A172 (cell line): ENCODE measurements at places on chromosomes 1 and 21. TPM values are rescaled to one million over a fixed set of nuclear protein-coding genes. Genes with fewer than 3 reads are reported as not detected.
A peak's percentile ranks its signal among the peaks of the same experiment; 100 is the strongest.

- no peak for DNase-seq
Measured at GRCh38 chr21:16020878-16021277, 291.1 kb downstream of the USP25 start.

DNA sequence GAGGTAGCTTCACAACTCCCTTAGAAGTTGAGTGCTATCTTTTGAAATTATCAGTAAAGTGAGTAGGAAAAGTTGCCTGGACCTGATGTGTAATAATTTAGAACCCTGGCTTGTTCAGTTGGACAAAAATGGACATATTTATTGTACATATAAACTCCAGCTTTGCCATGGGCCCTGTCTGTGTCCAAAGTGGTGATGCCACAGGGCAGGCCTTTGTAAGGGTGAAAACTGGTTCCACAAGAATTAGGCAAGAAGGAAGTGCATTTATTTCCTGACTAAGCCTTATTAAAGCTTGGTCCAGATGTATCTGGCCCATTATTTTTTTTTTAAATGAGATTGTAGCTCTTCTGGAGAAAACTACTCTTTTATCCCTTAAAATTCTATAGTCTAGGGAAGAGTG is 47.9 kb downstream of the MACO1 start:
- DNase-seq, result no peak

DNA sequence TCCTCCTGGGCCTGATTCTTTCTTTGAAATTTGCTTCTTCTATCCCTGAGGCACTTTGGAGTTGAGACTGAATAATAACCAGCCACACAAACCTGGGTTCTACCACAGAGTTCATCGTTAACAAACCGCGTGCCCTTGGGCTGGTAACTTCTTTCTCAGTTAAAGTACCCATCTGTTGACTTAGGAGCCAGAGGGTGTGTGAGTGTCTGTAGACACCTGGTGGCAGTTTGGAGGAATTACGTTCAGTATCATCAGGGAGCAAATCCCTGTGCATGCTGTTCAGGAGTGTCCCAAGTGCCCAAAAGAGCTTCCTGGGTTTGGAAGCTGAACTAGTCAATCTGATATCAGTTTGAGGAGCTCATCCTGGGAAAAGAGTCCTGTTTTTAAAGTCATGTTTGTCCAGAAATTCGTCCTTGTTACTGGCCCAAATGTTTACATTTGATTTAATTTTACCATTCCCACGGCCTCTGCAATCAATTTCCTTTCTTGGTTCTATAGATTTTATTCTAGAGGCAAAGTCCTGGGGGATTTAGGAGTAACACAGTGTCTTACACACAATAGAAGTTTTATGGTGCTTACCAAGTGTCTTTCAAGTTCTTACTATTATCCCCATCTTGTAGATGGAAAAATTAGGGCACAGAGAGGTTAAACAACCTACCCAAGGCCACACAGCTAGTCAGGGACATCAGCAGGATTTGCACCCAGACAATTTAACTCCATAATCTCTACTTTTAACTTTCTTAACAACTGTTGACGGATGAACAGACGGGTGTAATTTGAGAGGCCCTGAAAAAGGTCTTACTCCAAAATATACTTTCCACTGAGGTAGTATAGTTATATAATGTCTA is 26.7 kb upstream of the RPTN start:
- DNase-seq, result peak; percentile 80

GRCh38 chr1:51093581-51093980 is 8.4 kb upstream of the C1orf185 start:
- DNase-seq, result no peak

Gene ST6GALNAC3
- total RNA-seq, result 1.8 and 1.9 TPM in 2 replicates

Gene SYT14
- total RNA-seq, result 11.7 and 11.8 TPM in 2 replicates

Gene ZNF593OS
- not detected in 2 replicates for total RNA-seq

DNA sequence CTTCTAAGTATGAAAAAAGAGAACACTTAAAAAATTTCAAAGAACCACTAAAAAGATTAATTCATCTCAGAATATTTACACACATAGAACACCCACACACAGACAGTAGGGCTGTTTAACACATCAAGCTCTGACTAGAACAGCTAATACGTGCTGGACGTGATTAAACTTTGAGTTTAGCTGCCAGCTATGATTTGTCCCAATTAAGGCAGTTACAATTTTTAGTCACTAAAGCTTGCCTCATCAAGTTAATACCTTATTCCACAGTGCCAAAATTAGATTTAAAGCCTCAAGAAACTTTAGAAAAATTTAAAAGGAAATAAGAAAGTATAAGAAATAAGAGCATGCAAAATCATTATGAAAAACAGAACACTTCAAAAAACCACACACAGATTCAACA is 18.9 kb downstream of the SLC16A1 start:
- no peak for DNase-seq

Gene KRTAP10-1
- total RNA-seq, result not detected in 2 replicates

Gene S100A7A
- not detected in 2 replicates for total RNA-seq

- peak; percentile 45 for DNase-seq
Measured at GRCh38 chr1:226624526-226624925, 76.0 kb downstream of the STUM start.

Gene KRTAP10-9
- total RNA-seq, result not detected in 2 replicates

DNA sequence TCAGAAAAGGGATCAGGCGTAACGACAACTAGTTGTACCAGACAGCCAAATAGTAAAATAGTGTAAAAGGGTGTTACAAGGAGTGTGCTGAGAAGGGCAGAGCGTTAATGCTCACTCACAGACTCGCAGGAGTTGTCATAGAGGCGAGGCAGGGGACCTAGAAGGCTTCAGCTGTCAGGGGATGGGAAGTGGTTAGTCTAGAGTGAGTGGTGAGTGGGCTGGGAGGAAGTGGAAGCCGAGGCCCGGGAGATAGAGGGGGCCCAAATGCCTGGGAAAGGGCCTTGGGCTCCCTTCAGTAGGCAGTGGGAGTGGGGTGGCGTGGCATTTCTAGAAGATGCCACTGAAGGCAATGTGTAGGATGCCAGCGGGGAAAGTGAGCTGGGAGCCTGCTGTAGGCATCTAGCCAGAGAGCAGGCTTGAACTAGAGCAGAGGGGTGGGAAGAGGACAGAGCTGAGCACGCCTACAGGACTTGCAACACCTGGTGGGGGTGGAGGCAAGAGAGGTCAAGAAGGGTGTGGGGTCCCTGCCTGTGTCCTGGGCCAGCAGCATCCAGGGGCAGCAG is 10.3 kb downstream of the SLC6A17 start:
- no peak for DNase-seq

- DNase-seq, result no peak
Measured at GRCh38 chr1:205794011-205794730, 18.8 kb downstream of the SLC41A1 start.

Gene NT5C1A
- not detected in 2 replicates for total RNA-seq

DNA sequence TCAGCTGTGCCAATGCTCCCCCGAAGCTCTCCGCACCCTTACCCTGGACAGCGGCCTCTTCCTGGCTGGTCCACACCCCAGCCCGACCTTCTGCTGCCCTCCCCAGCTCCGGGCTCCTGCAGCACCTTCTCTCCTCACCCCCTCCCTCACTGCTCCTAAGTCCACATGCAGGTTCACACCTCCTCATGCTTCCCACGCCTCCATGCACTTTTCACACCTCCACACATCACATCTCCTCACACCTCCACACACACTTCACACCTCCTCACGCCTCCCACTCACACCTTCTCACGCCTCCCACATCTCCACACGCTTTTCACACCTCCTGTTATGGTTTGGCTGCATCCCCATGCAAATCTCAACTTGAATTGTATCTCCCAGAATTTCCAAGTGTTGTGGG is 18.9 kb downstream of the GPR137B start:
- DNase-seq, result no peak

DNA sequence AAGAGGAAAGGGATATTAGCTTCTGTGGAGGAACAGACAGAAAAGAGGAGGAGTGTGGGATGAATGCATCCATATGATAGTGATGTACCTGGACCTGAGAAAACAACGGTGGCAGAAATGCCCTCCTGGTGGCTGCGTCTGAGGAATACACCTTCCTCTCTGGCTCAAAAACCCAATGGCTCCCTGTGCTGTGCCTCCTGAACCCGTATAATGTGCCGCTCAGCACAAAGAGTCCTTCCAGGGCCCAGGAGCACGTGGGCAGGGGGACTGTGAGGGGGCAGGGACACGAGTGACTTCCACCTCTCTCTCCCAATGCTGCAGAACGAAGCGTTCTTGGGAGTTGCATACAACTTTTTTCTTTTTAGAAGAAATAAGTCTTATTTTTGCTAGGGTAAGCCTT is 31.2 kb downstream of the IRF2BP2 start:
- no peak for DNase-seq

DNA sequence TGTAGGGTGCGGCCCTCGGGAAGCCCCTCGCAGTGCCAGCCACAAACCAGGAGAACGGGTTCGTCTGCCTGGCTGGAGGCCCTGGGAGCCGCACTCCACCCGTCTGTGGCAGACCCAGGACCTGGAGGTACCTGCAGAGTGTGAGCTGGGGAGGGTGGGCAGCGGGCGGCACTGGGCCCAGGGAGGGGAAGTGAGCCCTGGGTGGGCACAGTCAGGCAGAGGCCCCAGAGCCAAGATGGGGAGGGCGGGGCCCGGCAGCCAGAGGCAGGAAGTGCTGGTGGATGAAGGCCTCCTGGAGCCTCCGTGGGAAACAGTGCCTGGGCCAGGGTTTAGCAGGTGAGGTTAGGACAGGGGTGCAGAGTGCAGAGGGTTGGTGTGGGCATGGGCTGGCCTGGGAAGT is 4.0 kb upstream of the PEX10 start:
- DNase-seq, result no peak

GRCh38 chr1:96364576-96364975 is 357.0 kb upstream of the PTBP2 start:
- DNase-seq, result peak; percentile 28

DNA sequence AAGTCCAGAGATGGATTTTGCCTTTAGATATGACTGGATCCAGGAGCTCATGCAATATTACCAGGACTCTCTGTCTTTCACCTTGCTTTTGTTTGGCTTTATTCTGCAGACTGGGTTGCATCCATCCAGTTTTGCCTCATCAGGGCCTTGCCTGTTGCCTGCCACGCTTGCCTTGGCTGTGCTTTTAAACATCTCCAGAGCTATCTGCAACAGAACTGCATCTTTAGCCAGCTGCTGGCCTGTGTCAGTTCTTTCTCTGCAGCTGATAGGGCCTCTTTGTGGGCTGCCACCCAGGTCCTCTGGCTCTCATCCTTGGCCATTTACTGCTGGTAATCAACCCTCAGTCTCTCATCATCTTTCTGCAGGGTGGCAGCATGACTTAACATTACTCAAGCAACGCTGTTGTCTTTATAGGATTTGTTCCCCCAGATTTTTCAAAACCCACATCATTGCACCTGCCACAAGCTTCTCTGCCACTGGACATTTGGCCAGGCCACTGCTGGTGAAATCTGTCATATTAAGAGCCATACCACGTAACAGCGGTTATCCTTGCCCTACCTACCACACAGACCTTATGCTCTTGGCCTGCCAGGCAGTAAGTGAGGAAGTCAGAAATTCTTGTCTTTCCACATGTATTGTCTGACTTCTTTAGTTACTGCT is 24.4 kb upstream of the HUNK start:
- no peak for DNase-seq

Gene TBX19
- 0.50 and 0.53 TPM in 2 replicates for total RNA-seq

Gene TFF2
- not detected in 2 replicates for total RNA-seq
